ENCODE measurements at places on chromosomes 4 and X. TPM values are rescaled to one million over a fixed set of nuclear protein-coding genes. Genes with fewer than 3 reads are reported as not detected.

- H3K4me1 ChIP-seq, result no peaks in the 10 kb centered on the region
- no peak overlapping the region for H3K4me3 ChIP-seq
- no peak for DNase-seq
- H3K36me3 ChIP-seq, result no peaks in the 10 kb centered on the region
- H3K27me3 ChIP-seq, result no peaks in the 10 kb centered on the region
Observed at GRCh38 chr4:159765382-159765781, 662.5 kb downstream of the RAPGEF2 start.

- no peak overlapping the region for H3K27ac ChIP-seq
- no peak for DNase-seq
- H3K27me3 ChIP-seq, result no peaks in the 10 kb centered on the region
- no peak overlapping the region for H3K4me3 ChIP-seq
- H3K4me1 ChIP-seq, result no peaks in the 10 kb centered on the region
Observed at GRCh38 chr4:167885071-167885470, 207.3 kb upstream of the ANXA10 start.

The RHOH gene
- 6.8 TPM for total RNA-seq

The FAM13A gene
- total RNA-seq, result 72.3 TPM

The DIPK2B gene
- total RNA-seq, result 7.3 TPM

DNA sequence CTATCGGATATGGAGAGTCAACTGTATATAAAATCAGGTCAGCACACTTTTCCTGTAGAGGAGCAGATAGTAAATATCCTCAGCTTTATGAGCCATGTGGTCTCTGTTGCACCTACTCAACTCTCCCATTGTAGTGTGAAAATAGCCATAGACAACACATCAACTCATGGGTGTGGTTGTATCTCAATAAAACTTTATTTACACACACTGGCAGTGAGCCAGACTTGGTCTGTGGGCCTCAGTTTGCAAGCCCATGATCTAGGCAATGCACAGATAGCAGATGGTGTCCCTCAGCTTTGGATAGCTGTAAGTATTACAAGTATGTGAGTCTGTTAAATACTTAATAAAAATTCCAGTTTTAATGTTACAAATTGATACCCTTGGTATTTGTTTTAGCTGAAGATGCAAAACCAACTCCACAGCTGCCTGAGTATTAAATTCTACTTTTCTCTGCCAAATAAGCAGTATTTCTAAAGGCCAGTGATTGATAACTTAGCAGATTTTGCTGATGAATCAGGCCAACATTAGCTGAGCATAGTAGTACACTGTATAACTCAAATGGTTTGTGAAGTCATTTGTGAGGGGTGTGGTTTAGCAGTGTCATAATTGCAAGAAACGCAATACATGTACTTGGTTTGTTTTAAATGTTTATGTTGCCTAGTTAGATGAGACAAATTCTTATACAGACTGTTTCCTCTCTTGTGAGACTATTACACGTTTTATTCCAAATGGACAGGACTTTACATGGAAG, 87.3 kb downstream of the GPR143 start:
- no peaks in the 10 kb centered on the region for H3K4me1 ChIP-seq
- H3K27ac ChIP-seq, result no peak overlapping the region
- no peak overlapping the region for H3K4me3 ChIP-seq
- H3K36me3 ChIP-seq, result no peaks in the 10 kb centered on the region

- no peaks in the 10 kb centered on the region for H3K4me1 ChIP-seq
- no peaks in the 10 kb centered on the region for H3K36me3 ChIP-seq
- no peaks in the 10 kb centered on the region for H3K27me3 ChIP-seq
Observed at GRCh38 chr4:17544205-17544604, 29.2 kb downstream of the CLRN2 start.

DNA sequence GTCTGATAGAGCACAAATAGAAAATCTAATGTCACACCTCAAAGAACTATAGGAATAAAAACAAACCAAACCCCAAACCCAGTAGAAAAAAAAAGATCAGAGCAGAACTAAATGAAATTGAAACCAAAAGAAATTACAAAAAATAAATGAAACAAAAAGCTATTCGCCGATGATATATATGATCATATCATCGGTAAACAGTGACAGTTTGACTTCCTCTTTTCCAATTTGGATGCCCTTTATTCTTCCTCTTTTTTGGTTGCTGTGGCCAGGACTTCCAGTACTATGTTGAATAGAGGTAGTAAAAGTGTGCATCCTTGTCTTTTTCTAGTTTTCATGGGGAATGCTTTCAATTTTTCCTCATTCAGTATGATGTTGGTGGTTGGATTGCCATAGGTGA, 215.3 kb upstream of the AR start:
- no peaks in the 10 kb centered on the region for H3K4me1 ChIP-seq
- no peaks in the 10 kb centered on the region for H3K36me3 ChIP-seq
- DNase-seq, result no peak
- no peaks in the 10 kb centered on the region for H3K27me3 ChIP-seq
- H3K4me3 ChIP-seq, result no peak overlapping the region

The BCOR gene
- 25.8 TPM for total RNA-seq

The ZNF718 gene
- total RNA-seq, result 8.8 TPM

DNA sequence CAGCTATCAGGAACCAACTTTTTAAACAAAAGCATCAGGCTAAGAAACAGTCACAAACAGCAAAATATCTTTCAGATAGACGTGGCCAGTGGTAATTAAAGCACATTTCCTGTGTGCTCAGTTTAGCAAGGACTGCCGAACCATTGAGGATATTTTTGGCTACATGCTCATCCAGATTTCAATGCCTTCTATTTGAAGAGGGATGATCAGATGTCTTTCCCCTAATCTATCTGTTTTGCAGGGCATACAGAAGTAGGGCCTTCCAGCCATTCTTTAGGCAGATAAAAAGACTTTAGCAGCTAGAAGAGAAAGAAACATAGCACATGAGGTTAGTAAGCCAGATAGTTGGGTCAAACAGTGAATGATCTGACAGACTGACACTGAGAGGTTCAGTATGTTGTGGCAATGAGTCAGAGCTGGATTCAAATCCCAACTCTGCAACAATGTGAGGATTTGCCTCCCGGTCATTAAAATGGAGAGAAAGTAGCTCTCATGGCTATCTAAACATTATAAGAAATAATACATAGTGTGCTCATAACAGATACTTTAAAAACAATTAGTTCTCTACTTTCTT, 100.0 kb upstream of the PRKG2 start:
- H3K27me3 ChIP-seq, result no peaks in the 10 kb centered on the region
- peak overlapping the region; percentile 9 for H3K4me3 ChIP-seq
- no peaks in the 10 kb centered on the region for H3K36me3 ChIP-seq
- no peaks in the 10 kb centered on the region for H3K4me1 ChIP-seq

GRCh38 chr4:12957108-12957507, 527.0 kb downstream of the RAB28 start:
- no peaks in the 10 kb centered on the region for H3K4me1 ChIP-seq
- no peaks in the 10 kb centered on the region for H3K36me3 ChIP-seq
- no peak overlapping the region for H3K27ac ChIP-seq
- H3K4me3 ChIP-seq, result no peak overlapping the region
- H3K27me3 ChIP-seq, result no peaks in the 10 kb centered on the region

DNA sequence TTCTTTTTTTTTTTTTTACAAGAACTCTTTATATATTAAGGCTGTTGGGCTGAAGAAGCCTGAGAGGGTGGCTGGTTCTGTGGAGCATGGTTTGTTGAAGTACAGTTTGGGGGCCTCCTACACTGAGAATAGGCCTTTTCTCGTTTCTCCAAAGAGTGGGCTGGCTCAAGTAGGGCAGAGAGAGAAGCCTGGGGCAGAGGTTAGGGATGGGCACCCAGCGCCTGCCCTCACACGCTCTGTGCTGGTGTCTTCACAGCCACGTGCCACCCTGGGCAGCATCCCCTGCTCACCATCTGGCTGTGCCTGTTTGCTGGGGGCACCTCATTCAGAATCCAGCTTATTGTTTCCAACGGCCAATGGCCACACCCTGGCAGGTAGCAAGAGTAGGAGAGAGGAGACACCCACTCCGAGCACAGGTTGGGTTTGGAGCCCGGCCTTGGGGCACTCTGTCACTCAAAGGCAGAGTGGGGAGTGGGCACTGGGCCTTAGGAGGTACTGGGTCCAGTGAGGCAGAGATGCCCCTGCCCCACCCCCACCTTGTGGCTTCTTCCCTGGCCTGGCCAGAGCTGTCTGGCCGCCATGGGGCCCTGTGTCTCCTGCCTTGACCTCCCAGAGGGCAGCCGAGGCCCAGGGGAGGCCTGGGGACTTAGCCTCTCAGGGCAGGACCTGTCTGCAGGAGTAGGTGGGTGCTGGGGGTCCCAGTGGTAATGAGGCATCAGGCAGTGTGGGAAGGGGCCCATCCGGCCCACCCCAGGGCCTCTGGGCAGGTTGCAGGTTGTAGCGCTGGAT, 2.9 kb downstream of the MSANTD1 start:
- no peak overlapping the region for H3K27ac ChIP-seq
- H3K4me1 ChIP-seq, result no peaks in the 10 kb centered on the region
- DNase-seq, result peak; percentile 29
- no peaks in the 10 kb centered on the region for H3K27me3 ChIP-seq
- H3K4me3 ChIP-seq, result no peak overlapping the region

DNA sequence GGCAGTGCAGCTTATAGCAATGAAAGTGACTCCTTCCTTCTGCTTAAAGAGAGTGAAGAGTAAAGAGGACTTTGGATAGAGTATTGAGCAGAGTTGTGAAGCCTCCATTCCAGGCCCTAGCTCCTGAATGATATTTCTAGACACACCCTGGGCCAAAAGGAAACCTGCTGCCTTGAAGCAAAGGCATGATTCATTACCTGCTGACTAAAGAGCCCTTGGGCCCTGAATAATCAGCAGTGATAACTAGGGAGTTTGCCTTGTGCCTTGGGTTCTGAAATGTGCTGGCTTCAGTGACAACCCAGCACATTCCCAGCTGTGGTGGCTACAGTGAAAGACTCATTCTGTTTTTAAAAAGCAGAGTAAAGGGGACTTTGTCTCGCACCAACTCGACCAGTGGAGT, 49.2 kb downstream of the STPG2 start:
- H3K36me3 ChIP-seq, result no peaks in the 10 kb centered on the region
- no peak for DNase-seq
- H3K27me3 ChIP-seq, result no peaks in the 10 kb centered on the region

DNA sequence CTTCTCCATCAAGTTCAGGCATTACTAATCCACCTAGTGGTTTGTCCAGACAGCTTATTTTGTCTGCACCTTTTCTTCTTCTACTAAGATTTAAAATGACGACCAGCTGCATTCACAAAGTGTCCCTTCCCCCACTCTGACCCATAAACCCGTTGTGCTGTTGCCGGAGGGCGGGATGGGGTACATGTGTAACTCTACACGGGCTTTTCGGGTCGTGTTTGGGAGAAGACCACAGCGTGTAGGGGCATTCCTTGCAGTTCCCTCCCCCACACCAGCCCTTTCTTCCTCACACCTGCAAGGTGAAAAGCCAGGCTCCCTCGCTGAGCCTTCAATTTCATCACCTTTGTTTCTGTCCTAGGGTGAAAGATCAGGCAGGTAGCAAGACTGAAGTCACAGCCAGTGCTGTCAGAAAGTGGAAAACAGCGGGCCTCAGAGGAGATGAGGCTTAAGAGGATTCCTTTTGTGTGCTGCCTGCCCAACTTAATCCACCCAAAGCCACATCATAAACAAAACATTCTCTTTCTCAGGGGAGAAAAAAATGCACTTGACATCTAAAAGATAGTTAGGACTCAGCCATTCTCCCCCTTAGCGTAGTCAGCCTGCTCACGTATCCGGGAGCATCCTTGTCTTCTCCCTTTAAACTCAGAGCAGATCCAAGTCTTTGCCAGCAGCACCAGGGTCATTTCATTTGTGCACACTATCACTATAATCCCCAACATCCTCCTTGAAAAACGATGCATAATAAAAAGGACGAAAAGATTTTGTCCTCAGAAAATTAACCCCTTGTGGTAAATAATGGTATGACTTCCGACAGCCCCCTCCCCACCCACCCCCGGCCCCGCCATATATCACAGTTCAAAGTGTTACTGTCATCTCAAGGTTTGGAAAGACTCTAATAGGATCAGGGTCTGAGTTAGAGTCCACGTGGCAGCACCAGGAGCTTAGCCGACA, 599.0 kb downstream of the RAB28 start:
- H3K4me3 ChIP-seq, result no peak overlapping the region
- H3K27ac ChIP-seq, result no peak overlapping the region
- DNase-seq, result no peak
- H3K36me3 ChIP-seq, result no peaks in the 10 kb centered on the region

- no peaks in the 10 kb centered on the region for H3K36me3 ChIP-seq
- H3K4me1 ChIP-seq, result no peaks in the 10 kb centered on the region
Observed at GRCh38 chr4:56038487-56039162, 89.9 kb downstream of the CEP135 start.

- H3K4me1 ChIP-seq, result no peaks in the 10 kb centered on the region
- no peaks in the 10 kb centered on the region for H3K27me3 ChIP-seq
- no peak overlapping the region for H3K27ac ChIP-seq
- H3K36me3 ChIP-seq, result no peaks in the 10 kb centered on the region
Observed at GRCh38 chrX:37476571-37477170, 94.8 kb upstream of the LANCL3 start.

- no peak overlapping the region for H3K4me3 ChIP-seq
- DNase-seq, result no peak
- H3K4me1 ChIP-seq, result no peaks in the 10 kb centered on the region
- no peaks in the 10 kb centered on the region for H3K36me3 ChIP-seq
- H3K27me3 ChIP-seq, result no peaks in the 10 kb centered on the region
Observed at GRCh38 chr4:168488869-168489274, 8.0 kb upstream of the PALLD start.

The CENPVL1 gene
- not detected for total RNA-seq

The GUCY1B1 gene
- 8.0 TPM for total RNA-seq
